NCI-H345 (cell line): ENCODE measurements at places on chromosomes 5 and 9.
A peak's percentile ranks its signal among the peaks of the same experiment; 100 is the strongest.

GRCh38 chr5:2550509-2550908, 201.0 kb downstream of the IRX2 start:
- DNase-seq = no peak

DNA sequence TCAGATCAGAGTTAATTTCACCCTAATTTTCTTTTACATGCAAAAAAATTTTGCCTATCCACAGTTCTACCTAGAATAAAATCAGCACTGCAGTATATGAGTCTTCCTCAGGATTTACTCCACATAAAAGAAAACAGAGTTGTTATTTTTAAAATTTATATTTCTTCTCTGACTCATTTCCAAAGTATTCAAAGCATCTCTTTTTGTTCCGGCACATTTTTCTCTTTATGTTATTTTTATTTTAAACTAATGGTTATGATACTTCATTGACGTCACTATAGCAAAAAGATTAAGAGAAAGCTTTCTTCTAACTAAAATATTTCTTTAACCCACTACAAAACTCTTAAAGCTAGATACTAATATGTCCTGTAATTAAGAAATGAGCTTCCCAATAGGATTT, 590.4 kb downstream of the PRELID2 start:
- no peak for DNase-seq

GRCh38 chr5:23330726-23331125, 176.7 kb upstream of the PRDM9 start:
- DNase-seq = no peak

DNA sequence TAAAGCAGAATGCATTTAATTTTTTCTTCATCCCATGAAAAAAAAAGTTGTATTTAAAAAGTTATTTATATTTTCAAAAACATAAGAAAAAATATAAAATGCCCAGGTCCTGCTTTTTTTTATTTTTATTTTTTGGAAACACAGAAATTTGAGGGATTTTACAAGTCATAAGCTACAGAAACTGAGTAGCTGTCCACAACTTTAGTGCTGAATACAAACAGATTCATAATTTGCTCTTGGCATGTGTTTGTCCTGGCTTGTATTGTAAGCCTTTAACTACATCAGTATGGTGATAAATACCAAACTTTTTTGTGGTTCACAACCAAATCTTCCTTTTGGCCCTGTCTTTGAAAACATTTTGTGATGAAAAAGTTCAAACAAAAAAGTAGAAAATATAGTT, 7.5 kb upstream of the PLCXD3 start:
- DNase-seq = no peak

DNA sequence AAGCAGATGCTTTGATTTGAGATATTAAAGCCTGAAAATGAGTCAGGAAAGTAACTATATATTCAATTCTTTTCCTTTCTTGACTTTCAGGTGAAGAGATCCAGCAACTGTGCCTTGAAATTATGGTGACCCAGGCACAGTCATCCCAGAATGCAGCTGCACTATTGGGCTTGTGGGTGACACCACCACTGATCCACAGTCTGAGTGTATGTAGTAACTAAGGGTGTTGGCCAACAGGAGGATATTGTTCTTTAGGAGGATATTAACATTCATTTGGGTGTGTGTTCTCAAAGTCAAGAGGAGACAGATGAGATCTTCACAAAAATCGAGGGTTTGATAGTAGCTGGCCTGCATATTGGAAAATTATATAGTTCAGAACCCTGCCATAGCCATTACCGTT, 53.2 kb downstream of the HACD4 start:
- no peak for DNase-seq

DNA sequence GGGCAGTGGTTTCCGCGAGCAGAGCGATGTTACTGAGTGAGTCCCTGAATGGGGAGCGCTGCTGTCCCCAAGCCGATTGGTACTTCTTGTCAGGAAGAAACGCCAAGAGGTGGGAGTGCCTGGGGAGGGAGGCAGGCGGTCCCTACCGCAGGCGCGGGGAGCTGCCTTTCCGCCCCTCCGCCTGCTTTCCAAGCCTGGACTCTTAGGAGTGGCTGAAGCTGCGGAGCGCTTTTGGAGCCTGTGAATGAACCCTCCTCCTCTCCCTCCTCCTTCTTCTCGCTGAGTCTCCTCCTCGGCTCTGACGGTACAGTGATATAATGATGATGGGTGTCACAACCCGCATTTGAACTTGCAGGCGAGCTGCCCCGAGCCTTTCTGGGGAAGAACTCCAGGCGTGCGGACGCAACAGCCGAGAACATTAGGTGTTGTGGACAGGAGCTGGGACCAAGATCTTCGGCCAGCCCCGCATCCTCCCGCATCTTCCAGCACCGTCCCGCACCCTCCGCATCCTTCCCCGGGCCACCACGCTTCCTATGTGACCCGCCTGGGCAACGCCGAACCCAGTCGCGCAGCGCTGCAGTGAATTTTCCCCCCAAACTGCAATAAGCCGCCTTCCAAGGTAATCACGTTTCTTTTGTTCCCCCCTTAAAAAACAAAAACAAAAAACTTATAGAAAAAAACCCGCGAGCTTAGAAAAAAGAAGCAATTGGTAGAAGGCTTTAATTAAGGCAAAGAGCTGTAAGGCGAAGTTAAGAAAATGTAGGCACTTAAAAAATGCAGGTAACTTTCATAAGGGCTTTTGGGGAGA, at the start of gene VCAN:
VCAN (plus strand) TSS at position 340 of the 808 bp plus-strand sequence. CDS start 11,775 bp downstream, outside the sequence.
- peak; percentile 17 for DNase-seq

- no peak for DNase-seq
These were observed 291.8 kb downstream of the CDH10 start for GRCh38 chr5:24353016-24353415.

- no peak for DNase-seq
These were observed 490.9 kb downstream of the NFIB start for GRCh38 chr9:13823026-13823425.

DNA sequence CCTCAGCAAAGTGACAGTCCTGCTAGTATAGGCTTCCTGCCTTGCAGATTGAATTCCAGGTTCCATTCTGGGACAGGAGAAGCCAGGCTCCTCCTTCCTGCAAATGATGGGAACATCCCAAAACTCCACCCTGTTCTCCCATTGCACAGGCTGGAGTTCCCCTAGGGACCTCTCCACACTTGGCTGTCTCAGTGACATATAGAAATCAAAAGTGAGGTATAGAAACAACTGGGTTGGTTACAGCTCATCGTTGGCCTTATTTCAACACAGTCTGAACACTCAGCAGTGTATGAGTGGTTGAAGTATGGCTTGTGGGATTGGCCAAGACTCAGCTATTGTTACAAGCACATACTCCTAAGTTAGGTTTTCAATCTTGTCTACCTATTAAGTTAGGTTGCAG, 157.8 kb upstream of the FTMT start:
- DNase-seq = no peak

- DNase-seq = no peak
These were observed 192.0 kb downstream of the ADAMTSL1 start for GRCh38 chr9:18665947-18666346.

- DNase-seq = no peak
These were observed 39.8 kb downstream of the SLC35D2 start for GRCh38 chr9:96343515-96344360.

DNA sequence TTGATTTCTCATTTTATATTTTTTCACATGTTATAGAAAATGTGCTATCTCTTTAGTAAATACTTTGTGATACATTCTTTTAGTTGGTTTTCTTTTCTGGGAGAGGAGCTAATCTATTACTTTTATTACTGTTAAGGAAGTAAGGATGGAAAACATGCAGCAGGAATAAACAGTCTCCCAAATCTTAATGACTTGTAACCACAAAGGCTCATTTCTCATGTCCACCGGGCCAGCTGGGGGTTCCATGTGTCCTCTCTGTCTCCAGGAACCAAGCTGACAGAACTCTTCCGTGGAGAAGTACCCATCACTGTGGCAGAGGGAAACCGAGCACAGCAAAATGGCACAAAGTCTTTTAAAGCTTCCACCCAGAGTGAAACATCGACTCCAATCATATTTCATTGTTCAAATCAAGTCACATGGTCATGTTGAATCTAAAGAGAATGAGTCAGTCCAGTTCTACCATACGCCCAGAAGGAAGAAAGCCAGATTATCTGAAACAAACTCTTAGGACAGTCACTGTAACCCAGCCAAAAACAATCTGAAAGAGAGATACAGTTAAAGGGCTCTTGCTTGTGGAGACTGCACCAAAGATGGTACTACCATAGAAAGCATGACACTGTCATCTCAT, 97.1 kb upstream of the CDH6 start:
- DNase-seq = no peak

DNA sequence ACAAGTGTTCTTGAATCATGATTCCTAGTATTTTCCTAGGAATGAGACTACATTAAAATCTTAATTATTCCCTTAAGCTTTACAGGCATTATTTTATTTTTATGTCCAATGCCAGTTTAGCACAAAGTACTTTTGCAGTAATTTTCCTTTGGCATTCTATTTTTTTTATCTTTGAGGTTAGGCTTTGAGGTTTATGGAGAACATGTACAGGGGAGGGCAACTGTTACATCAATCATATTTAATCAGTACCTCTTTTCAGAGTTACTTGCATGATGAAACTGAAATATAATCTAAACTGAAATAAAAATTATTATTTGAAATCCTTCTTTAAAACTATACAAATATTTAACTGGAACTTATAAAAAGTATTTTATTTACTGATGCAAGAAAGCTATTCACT, 118.2 kb upstream of the MPDZ start:
- DNase-seq = no peak

GRCh38 chr9:132499251-132499650, 83.2 kb upstream of the BARHL1 start:
- DNase-seq = no peak

DNA sequence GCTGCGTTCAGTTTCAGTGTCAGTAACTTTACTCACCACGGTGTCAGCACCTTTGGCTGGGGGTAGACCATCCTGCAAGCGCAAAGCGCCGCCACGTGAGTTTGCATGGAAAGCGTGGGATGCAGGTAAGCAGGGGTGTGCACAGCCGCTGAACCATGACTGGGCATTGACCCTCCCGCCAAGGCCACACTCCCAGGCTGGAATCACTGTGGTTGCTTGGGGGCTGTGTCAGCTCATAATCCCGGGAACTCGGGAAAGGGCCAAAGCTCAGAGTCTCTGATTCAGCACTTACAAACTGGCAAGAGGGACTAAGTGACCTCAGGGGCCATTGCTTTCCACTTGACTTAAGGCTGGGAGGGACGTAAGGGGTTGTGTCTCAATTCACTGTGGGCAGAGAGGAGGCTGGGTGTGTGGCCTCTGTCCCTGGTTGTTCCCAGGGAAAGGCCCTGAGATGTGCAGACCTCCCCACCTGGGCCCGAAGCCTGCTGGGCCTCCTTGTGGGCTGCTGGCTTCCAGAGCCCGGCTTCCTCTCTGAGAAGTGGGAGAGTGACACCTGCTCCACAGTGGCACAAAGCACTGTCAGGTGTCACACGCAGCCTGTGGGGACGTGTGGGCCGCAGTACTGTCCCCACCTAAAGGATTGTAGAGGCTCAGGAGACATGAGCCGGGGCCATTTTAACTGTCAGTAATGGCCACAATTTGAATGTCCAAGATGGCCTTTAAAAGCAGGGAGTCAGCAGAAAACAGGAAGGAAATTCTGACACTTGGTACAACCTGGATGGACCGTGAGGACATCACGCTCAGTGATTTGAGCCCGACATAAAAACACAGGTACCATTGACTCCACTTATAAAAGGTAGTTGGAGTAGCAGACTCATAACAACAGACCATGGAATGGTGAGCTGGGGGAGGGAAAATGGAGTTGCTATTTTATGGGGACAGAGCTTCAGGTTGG, 16.7 kb downstream of the ABO start:
- no peak for DNase-seq
